ENCODE measurements at places on chromosomes 3 and 15.

- no peak for DNase-seq
Measured at GRCh38 chr15:93929375-93930094, 301.8 kb upstream of the MCTP2 start.

DNA sequence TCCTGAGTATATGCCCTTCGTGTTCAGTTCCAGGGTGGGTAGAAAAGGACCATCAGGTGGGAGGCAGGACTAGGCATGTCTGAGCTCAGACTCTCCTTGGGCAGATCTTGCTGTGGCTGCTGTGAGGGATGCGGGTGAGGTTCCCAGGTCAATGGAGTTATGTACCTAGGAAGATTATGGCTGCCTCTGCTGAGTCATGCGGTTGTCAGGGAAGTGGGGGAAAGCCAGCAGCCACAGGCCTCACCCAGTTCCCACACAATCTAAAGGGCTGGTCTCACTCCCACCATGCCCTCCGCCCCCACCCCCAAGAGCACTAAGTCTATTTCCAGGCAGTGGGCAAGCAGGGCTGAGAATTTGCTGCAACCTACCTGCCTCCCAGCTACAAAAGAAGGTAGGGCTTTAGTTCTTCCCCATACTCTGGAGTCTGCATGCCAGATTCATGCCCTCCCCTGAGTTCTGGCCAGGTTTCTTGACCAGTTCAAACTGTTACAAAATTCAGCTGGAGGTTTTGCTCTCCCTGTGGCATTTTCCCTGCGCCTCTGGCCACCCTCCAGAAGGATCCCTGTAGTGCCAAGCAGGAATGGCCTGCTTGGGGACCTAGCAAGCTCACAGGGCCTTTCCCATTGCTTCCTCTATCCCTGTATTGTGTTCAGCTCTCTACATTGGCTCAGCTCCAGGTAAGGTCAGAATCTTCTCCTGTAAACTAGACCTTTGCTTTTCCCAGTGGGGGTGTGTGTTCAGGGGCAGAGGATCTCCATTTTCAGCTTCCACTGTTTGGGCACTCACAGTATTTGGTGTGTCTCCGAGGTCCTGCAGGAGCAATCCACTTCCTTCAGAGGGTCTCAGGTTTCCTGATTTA, 12.7 kb upstream of the TMCO5A start:
- no peak for DNase-seq

DNA sequence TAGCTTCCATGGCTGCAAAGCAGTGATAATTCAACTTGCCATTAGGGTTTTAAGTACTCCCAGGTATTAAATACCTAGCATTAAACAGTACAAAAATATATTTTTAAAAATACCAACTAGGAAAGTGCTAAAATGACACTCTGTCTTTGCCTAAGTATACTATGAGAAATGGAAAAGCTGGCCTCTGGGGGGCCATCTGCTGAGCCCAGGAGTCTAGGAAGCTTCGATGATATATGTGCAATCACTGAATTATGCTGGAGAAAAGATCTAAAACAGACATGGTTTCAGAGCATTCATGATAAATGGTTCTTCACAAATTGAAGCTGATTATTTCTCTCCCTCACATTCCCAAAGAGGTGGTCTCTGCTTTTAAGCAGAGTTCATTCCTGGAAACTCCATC, 191.8 kb downstream of the OPA1 start:
- DNase-seq = no peak

DNA sequence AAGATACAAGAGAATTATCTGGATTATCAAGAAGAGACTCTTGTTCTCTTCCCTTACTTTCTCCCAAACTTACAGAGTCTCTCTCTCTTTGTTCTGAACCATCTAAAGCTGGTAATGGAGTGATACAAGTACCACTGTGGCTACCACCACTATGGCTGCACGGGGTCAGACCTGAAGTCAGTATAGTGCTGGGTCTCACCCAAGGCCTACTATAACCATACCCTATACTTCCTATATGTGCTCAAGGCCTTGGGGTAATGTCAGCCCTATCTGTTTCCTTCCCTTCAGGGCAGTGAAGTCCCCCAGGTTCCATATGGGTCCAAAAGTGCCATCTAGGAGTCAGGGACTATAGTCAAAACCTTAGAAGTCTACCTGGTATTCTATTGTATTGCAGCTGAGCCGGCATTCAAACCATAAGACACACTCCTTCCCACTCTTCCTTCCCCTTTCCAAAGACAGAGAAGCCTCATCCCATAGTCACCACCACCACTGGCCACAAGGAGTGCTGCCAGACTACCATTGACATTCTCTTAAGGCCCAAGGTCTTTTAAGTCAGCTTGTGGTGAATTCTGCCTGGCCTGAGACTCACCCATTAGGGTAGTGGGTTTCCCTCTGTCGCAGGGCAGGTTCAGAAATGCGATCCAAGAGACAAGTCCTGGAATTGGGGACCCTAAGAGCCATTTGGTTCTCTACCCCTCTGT, 615.0 kb upstream of the NECTIN3 start:
- no peak for DNase-seq

GRCh38 chr3:118501152-118501551, 533.5 kb downstream of the IGSF11 start:
- DNase-seq = peak; percentile 87

DNA sequence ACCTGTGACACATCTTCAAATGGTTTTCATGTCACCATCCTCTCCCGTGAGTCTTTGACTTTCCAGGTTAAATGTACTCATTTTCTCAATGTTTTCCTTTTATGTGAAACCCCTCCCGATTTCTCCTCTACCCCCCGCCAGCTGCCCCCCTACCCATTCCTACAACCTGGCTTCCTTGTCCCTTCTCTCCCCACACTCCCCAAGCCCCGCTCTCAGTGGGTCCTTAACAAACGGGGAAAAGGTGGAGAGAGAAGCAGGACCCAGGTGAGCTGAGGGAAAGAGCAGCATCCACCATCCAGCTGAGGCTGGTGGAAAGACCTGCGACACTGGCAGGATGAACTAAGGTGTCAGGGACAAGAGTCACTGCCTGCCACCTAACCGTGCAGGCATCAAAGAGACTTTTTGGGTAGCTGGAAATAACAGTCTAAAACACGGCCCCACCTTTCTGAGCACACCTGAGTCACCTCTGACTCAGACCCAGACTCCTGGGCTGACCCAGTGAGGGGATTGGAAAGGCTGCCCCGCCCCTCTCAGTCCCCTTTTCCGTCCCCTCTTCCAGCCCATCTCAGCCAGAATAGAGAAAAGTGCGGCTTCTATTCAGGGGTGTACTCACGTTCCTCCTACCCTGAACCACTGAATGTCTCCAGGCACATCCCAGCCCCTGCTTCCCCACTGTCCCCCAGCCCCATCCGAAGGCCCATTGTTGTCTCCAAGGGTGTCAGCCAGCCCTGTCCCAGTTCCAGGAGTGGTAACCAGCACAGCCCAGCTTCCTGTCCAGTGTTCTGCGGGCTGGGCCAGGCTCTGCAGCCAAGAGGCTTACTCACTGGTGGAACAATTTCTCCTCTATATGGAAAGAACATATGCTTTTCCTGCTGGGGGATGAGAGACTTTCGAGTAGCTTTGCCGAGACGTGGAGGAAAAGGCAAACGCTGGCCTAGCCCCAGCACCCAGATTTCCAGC, 20.4 kb downstream of the ISG20 start:
- DNase-seq = no peak

GRCh38 chr15:45157974-45158373, 28.2 kb downstream of the DUOX1 start:
- no peak for DNase-seq

DNA sequence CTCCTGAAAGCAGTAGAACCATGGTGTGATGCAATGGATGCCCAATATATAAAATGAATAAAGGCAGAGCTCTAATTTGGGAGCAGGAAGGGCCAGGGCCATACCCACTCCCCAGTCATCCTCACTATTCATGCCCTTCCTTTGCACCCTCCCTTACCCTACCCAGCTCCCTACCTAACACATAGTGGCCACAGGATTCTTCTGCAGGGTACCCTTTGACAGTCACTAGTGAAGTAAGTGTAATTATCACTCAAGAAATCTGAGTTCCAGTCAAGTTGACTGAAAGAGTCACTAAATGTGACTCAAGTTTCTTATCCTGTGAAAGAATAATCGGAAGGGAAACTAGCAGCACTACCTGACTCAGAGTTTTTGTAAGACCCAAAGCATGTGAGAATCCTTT, 69.2 kb downstream of the RASA2 start:
- DNase-seq = no peak

- DNase-seq = no peak
Measured at GRCh38 chr3:185796431-185797107, 28.3 kb downstream of the IGF2BP2 start.

GRCh38 chr3:45690336-45691035, 1.3 kb downstream of the SACM1L start:
- peak; percentile 54 for DNase-seq

GRCh38 chr15:100348578-100348977, 6.8 kb upstream of the ADAMTS17 start:
- no peak for DNase-seq

- no peak for DNase-seq
Measured at GRCh38 chr15:75695220-75695619, 17.4 kb downstream of the CSPG4 start.

DNA sequence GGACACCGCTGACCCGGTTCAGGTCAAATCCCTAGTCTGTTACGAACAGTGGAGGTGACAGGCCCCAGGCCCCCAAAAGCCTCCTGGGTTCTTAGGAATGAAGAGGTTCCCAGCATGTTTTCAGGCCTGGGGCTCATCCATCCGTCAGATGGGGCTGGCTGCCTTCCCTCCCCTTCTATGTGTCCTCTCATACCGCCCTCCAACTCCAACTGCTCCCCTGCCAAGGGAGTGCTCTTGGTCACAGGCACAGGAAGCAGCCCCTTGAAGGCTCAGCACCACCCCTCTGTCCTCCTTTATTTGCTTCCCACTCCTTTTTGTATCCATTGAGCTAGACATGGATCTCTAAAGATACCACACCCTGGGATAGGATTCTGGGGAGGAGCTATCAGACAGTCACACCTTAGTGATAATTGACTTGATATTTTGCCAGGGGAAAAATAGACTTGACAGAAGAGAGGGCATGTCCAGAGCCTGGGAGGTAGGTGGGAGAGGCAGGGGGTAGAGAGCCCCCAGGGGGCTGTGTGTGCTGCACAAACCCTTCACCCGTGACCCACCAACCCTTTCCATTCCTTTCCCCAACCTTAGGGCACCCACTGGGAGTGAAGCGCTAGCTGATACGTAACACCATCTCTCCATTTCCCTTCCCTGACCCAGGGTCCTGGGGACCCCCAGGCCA, 10.7 kb upstream of the CSPG4 start:
- no peak for DNase-seq
